ENCODE measurements at places on chromosomes 5 and 9. TPM values are rescaled to one million over a fixed set of nuclear protein-coding genes. Genes with fewer than 3 reads are reported as not detected.

Gene LRRC14B
- total RNA-seq, result not detected

Gene PCDHB13
- 0.65 TPM for total RNA-seq

Gene SLC25A2
- total RNA-seq, result 0.25 TPM

Gene LTC4S
- total RNA-seq, result 2.6 TPM

Gene RLN1
- not detected for total RNA-seq

Gene SLC6A18
- not detected for total RNA-seq

Gene FUT7
- 0.08 TPM for total RNA-seq

Gene PCDHGA10
- 2.2 TPM for total RNA-seq

Gene CNTFR
- 13.0 TPM for total RNA-seq

Gene TIGD6
- total RNA-seq, result 2.7 TPM

Gene HNRNPH1
- 215 TPM for total RNA-seq

Gene SLC36A3
- total RNA-seq, result not detected

Gene ABITRAM
- 6.1 TPM for total RNA-seq

Gene LCN2
- 2.7 TPM for total RNA-seq

Gene NRARP
- 1.3 TPM for total RNA-seq

Gene PCDHGA1
- 0.10 TPM for total RNA-seq

Gene SLC6A19
- total RNA-seq, result 0.73 TPM

Gene CTXN3
- not detected for total RNA-seq

Gene IL13
- total RNA-seq, result not detected

Gene SOHLH1
- not detected for total RNA-seq

Gene SLC6A7
- total RNA-seq, result not detected

Gene CNTNAP3
- total RNA-seq, result 0.58 TPM

Gene MCC
- total RNA-seq, result 36.3 TPM

Gene PCDHAC2
- 0.86 TPM for total RNA-seq

Gene DNAJC25
- total RNA-seq, result 21.7 TPM

Gene PFN3
- total RNA-seq, result not detected

Gene INSYN2B
- total RNA-seq, result not detected

Gene HTR1A
- not detected for total RNA-seq

Gene AQP3
- 89.5 TPM for total RNA-seq

Gene SPAAR
- total RNA-seq, result 1.1 TPM

Gene MOB3B
- 0.91 TPM for total RNA-seq

Gene PHF24
- total RNA-seq, result not detected

Gene SPIN1
- total RNA-seq, result 18.3 TPM

Gene SLC4A9
- 0.10 TPM for total RNA-seq

Gene ARHGAP26
- 7.4 TPM for total RNA-seq

Gene FST
- 16.9 TPM for total RNA-seq

Gene ACTBL2
- total RNA-seq, result not detected

All from left lobe of liver (tissue), 2 donors.